GM19239 (cell line): ENCODE measurements at places on chromosomes 3 and 15.

- no peak for DNase-seq
These were observed 53.4 kb downstream of the GSK3B start for GRCh38 chr3:120040813-120041377.

- DNase-seq = no peak
These were observed 7.7 kb downstream of the CLDN11 start for GRCh38 chr3:170426240-170426797.

- no peak for DNase-seq
These were observed 12.8 kb downstream of the LRRC28 start for GRCh38 chr15:99264125-99264524.

GRCh38 chr3:50008931-50009330, 69.0 kb downstream of the RBM6 start:
- no peak for DNase-seq

DNA sequence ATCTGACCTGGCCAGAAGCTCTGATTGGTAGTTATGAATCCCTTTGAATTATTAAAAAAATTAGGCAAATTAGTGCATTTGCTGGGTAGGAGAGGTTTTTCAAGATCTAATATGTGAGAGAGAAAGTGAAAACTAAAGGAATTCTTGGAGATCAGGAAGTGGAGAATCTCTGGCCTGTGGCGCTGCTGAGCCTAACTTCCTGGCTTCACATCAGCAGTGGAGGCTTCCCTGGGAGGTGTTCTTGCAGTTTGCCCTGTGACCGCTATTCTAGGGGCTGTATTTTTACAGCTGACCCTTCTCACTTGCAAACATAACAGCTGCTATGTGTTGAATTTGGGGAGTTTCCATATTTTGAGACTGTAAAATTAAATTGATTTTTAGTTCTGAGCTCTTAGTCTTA, 166.4 kb downstream of the ATG7 start:
- DNase-seq = no peak
